PC-3 (cell line): ENCODE measurements at places on chromosomes 3 and 15.

DNA sequence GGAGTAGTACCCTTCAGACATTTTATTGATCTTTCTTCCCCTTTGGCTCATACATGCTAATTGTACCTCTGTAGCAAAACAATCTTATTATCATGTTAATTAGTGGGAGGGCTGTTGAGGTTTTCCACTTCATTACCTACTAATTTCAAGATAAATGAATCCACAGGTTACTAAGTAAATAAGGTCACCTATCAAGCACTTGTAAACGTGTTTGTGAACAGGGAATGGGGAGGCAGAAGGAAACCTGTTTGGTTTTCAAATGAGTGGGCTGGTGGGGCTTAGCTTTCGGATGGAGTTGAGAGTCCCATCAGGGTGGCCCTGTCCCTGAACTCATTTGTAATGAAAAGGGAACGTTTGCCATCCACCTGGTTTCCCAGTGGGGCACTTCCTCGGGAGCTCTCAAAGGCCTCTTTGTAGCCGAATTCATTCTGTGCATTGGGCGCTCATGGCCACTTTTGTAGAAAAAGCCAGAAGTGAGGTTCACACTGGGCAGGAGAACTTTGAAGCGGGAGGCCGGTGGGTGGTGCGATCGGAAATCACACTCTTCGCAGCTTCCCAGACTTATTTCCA, 419.8 kb upstream of the NR2F2 start:
- DNase-seq: no peak

DNA sequence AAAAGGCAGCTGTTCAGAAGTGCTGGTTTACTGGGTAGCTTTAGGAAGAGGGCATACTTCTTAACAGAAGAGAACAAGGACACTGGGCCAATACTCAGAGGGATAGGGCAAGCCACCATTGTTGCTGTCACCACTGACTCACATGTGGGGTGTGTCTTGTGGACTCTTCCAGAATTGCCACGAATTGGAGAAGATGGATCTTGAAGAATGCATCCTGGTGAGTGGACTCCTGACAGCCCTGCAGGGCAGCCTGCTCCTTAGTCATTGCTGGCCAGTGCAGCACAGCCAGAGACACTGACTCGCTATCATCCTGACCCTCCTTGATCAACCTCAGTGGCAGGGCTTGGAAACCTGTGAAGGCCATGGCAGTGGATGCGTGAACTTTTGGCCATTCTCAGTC, 62.3 kb downstream of the UBP1 start:
- DNase-seq: peak; percentile 73

- no peak for DNase-seq
Measured at GRCh38 chr3:71171247-71171646, 412.3 kb downstream of the FOXP1 start.

DNA sequence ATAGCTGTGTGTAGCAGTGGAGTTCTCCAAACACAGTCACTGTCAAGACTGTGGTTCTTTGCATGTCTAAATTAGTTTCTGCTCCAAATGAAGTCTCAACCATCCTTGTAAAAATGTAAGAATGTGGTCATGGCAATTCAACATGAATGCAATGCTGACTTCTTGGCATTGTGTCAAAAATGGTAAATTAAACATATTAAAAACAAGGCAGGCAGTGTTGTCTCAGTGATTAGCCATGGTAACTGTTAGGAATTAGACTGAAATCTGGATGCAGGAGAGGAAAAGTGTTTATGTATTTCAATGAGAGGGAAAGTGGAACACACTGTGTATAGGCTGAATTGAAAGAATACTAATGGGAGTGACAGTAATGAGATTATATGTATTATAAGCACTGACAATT, 597.2 kb downstream of the EDEM1 start:
- DNase-seq: no peak

- DNase-seq: no peak
Measured at GRCh38 chr15:70275461-70276138, 177.9 kb upstream of the TLE3 start.

DNA sequence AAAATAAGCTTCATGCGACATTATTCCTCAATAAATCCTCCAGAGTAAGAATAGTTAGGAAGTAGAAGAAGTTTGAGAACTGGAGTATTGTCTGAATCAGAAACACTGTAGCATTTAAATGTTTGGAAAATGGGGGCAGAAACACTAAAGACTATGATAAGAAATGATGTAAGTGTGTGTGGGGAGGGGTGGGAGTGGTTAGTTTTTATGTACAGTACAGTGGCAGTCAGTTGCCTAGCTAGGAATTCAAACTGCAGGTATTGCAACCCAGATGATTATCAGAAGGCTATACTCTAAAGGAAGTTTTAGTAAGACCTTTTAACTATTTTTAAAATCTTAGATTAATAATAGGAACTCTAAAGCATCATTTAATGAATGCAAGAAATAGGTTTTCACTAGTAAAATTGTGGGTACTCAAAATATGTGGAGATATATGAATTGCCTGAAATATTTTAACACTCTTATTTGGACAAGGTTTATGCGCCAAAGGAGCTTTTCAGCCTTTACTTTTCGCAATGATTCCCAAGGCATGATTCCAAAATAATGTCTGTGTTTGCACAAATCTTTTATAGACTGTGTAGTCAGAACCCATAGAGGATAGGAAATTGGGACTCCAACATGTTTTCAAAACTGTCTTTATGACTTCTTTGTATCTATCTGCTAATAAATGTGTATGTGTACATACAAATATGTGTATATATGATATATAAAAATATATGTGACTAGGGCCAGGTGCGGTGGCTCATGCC, 8.0 kb upstream of the CCDC50 start:
- DNase-seq: peak; percentile 27

DNA sequence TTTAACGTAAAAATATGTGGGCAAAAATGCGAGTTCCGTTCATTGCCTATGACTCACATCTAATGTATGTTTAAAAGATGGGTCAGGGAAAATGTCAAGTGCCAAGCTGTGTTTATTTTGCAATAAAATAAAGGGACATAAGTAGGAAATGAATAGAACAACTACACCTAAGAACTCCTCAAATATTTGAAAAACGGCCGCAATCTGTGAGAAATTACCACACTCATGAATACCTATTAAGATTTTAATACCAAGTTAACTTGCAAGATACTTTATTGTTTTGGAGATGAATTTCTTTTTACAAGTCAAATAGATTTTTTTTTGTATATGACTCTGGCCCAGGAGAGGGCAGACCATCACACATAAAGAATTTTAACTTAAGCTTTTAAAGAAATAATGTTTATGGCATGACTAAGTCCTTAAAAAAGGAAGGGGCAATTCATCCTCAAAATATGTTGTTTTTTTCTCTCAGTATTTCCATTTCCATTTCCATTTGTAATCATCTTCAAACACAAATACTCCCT, 152.7 kb downstream of the SUCNR1 start:
- peak; percentile 96 for DNase-seq

DNA sequence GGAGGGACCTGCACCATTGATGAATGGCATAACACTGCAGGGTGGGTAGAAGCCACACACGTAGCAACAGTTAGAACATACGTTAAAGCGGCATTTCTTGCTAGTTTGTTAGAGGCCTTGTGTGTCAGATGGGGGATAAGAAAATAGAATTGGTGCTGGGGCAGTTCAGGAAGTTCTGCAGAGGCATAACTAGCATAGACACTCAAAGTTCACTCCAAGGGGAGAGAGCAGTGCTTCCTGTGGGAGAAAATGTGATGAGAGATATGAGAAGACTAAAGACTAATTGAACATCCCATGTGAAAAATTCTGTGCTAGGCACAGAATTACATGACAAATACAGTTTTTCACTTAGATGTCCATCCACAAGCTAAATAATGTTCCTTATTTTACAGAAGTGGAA, 327.1 kb downstream of the ZNF621 start:
- no peak for DNase-seq

- DNase-seq: no peak
Measured at GRCh38 chr15:66138892-66139590, 114.5 kb downstream of the MEGF11 start.

DNA sequence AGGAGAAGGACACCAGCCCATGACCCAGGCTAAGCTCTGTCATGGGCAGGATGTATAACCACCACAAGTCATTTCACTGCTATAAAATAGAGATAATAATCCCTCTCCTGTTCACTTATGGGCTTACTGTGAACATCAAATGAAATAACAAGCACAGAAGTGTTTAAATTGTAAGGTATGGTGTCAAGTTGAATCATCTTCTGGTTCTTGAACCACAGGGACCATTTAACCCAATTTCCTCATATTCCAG, 44.3 kb upstream of the TLE3 start:
- no peak for DNase-seq

- no peak for DNase-seq
Measured at GRCh38 chr3:42936157-42936981, 30.4 kb downstream of the ZNF662 start.

DNA sequence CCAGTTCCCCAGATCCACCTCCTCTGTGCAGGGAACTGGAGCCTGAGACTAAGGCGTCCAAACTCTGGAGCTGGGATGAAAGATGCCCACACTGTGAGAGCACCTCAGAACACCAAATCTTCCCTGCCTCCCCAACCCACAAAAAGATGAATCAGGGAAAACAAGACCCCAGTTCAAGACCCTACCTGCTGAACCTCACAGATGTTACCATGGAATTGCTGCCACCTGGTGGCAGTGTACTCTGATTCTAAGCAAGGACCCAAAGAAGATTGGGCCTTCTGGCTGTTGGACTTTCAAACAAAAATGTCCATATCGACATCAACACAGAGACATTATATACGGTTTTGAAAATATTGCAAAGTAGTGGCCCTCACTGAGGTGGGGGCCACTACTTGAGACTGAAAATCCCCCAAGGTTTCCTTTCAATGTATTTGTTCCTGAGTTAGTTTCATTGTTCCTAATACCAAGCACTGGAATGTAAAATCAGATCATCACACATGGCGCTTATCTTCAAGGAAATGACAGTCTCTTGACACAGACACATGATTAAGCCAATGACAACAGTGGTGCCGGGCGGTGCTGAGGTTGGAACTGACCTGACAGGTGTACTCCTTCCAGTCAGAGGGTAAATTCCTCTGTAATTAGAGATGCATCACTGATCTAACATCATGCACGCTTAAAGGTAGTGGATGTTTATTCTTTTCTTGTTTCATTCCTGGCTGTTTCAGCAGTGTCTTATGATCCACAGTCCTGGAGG, 67.6 kb downstream of the SLC6A11 start:
- peak; percentile 70 for DNase-seq

DNA sequence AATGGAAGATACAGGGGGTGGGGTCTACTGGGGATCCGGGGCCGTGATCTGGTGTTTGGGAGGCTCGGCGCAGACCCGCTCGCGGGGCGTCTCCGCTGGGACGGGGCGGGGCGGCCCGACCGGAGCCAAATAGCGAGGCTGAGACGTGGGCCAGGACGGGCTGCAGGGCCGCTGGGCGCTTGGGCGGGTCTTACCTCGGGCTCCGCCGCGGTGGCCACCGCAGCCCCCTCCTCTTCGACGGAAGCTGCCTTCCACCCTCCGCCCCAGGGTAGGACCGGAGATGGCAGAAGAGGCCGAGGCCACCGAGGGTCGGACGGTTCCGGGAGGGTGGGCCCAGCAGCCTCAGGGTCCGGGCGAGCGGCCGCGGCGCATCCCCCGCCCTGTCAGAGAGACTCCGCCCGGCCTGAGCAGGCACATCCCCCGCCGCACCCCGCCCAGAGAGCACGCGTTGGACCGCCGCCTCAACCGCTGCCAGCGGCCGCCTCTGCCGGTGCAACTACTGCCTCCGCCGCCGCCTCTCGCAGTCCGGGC, 399 bp downstream of the MYO9A start:
- peak; percentile 68 for DNase-seq

GRCh38 chr15:77984446-77984861, 93.1 kb downstream of the TBC1D2B start:
- no peak for DNase-seq

DNA sequence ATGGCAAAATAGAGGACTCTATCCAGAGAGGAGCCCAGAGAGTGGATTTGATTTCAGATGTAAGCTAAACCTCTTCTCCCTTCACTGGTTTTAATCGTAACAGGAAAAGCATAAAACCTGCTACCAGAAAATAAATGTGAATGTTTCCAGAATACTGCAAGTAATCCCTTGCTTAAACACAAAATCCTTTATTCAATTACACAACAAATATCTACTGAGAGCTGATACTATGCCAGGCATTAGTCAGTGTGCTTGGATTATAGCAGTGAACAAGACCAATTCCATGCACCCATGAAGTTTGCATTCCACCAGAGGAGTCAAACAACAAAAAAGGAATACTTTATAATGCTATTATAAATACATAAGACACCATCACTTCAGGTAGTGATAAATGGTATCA, 15.1 kb downstream of the AVEN start:
- DNase-seq: no peak

GRCh38 chr3:156321945-156322344, 201.6 kb downstream of the KCNAB1 start:
- no peak for DNase-seq

- no peak for DNase-seq
Measured at GRCh38 chr15:68693071-68693470, 114.3 kb downstream of the CORO2B start.
